Right renal pelvis (tissue), 4 donors: ENCODE measurements at places on chromosomes 7 and 10. TPM values are rescaled to one million over a fixed set of nuclear protein-coding genes. Genes with fewer than 3 reads are reported as not detected.
A peak's percentile ranks its signal among the peaks of the same experiment; 100 is the strongest.

DNA sequence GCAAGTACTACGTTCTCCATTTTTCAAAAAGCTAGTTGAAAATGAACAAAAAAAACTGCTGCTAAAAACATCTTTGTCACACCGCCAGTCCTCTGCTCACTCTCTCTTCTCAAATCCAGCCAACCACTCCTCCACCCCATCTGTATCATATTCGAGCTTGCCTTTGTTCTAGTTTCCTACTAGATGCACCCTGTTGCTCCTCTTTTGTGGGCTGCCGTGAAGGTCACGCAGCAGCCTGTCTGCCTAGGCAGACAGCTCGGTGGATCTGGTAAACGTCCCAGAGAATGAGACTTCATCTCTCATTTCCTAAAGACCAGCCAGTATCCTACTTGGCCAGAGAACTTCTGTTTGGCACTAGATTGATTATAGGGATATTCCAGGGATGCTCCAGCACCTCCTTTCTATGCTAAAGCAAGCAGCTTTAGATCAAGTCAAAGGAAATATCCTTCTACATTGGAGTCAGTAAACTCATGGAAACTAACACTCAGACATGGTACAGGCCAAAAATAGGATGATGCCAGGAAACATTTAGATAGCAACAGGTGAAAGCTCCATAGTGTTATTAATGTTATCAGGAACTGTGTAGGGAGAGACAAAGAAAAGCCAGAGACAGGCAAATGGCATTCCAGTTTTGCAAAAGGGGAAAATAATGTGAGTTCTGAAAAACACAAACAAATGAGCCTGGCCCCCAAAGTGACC is 8.7 kb upstream of the PLXNA4 start:
- no peak for DNase-seq

GRCh38 chr10:70563230-70563629 is 39.3 kb downstream of the PRF1 start:
- DNase-seq, result no peak

- DNase-seq, result no peak
Observed at GRCh38 chr10:5628451-5629302, 37.7 kb downstream of the ASB13 start.

- DNase-seq, result no peak
Observed at GRCh38 chr7:92460109-92460508, 12.8 kb downstream of the GATAD1 start.

- no peak for DNase-seq
Observed at GRCh38 chr10:98088186-98088971, 46.1 kb upstream of the R3HCC1L start.

- DNase-seq, result peak; percentile 63
Observed at GRCh38 chr7:94289071-94289470, 105.6 kb upstream of the COL1A2 start.

- no peak for DNase-seq
Observed at GRCh38 chr7:3481435-3481834, 180.4 kb downstream of the SDK1 start.

GRCh38 chr10:99945263-99945662 is 64.5 kb downstream of the DNMBP start:
- DNase-seq, result no peak

DNA sequence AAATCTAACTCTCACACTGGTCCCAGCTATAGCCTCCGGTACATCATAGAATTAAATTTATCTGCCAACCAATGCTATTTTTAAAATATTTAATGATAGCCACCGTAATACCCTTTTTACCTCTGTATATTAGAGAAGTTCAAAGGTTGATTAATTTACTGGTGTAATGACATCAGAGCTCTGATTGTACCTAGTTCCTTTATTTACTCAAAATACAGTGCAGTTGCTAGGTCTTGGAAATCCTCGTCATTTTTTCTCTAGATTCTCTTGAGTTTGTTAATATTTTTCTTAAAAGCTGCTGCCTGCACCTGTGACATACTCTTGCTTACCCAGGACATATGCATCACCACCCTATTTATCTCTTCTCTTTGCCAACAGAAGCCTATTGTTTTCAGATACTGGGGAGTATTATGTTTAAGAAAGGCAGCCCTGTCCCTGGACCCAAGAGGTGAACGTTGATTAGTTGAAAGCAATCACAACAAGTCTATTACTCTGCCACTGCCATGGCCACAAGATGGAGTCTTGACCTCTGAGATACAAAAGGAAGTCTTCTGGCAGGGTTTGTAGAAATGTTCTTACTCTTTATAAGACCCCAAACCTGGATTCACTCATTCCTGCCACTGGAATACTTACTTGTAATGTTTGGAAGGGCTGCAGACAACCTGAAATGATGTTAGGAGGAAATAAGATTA is 25.6 kb upstream of the TMEM26 start:
- no peak for DNase-seq

DNA sequence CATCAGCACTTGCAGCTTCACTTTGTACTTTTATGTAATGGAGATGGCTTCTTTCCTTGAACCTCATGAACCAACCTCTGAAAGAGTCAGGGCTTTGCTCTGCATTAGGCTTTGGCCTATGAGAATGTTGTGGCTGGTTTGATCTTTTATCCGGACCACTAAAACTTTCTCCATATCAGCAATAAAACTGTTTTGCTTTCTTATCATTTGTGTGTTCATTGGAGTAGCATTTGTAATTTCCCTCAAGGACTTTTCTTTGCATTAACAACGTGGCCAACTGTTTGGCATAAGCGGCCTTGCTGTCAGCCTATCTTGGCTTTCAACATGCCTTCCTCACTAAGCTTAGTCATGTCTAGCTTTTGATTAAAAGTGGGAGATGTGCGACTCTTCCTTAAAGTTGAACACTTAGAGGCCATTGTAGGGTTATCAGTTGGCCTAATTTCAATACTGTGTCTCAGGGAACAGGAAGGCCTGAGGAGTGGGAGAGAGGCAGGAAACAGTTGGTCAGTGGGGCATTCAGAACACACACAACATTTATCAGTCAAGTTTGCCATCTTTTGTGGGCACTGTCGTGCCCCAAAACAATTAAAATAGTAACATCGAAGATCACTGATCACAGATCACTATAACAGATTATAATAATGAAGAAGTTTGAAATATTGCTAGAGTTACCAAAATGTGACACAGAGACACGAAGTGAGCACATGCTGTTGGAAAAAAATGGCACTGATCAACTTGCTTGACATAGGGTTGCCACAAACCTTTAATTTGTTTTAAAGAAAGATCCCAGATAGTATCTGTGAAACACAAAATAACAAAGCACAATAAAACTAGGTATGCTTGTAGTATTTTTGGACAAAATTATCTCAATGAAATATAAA is 64.7 kb downstream of the NRF1 start:
- no peak for DNase-seq

DNA sequence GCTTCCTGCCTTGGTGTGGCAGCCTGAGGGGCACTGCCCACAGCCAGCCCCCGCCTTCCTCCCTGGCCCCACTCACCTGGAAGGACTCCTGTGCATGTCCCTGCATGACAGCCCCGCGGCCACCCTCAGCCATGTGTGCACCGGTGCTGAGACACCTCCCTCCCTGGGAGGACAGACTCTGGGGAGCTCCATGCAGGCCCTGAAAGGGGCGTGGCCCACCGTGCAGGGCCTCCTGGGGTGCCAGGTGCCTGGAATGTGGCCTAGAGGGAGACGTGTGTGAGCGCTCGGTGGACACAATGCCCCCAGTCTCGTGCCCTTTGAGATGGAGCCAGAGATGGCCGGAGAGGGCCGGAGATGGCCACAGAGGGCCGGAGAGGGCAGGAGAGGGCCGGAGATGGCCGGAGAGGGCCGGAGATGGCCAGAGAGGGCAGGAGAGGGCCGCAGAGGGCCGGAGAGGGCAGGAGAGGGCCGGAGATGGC is 59.1 kb upstream of the PPP2R2D start:
- no peak for DNase-seq

DNA sequence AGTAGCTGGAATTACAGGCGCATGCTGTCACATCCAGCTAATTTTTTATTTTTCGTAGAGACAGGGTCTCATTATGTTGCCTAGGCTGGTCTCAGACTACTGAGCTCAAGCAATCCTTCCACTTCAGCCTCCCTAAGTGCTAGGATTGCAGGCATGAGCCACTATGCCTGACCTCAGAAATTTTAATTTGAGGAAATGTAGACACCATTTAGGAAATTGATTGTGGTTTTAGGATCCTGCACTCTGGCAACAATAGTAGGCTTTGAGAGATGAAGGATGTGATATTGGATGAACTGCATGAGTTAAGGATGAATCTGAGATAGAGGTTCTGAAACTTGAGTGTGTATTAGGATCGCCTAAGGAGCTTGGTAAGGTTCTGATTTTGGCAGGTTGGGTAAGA is 66.5 kb downstream of the PPP1R9A start:
- DNase-seq, result no peak

- DNase-seq, result no peak
Observed at GRCh38 chr10:63671317-63671937, 150.2 kb downstream of the REEP3 start.

The MCM10 gene
- 9.9 TPM for polyA plus RNA-seq

The HYCC1 gene
- 21.4 TPM for polyA plus RNA-seq

The UNCX gene
- 8.3 TPM for polyA plus RNA-seq
